ENCODE measurements at places on chromosomes 3 and 15. TPM values are rescaled to one million over a fixed set of nuclear protein-coding genes. Genes with fewer than 3 reads are reported as not detected.

Gene SPESP1
- 4.9 TPM for total RNA-seq

Gene C2CD4B
- total RNA-seq: 0.28 TPM

Gene ALDH1A3
- total RNA-seq: 355 TPM

Gene SLITRK3
- not detected for total RNA-seq

Gene ITIH4
- total RNA-seq: 2.5 TPM

Gene GOLGA8T
- total RNA-seq: not detected

Gene WWTR1
- 21.6 TPM for total RNA-seq

Gene GREM1
- 0.07 TPM for total RNA-seq

Gene RPL39L
- total RNA-seq: 21.2 TPM

Data from nasal cavity respiratory epithelium epithelial cell of viscerocranial mucosa (primary cell).